ENCODE measurements at places on chromosomes 7 and 10.

DNA sequence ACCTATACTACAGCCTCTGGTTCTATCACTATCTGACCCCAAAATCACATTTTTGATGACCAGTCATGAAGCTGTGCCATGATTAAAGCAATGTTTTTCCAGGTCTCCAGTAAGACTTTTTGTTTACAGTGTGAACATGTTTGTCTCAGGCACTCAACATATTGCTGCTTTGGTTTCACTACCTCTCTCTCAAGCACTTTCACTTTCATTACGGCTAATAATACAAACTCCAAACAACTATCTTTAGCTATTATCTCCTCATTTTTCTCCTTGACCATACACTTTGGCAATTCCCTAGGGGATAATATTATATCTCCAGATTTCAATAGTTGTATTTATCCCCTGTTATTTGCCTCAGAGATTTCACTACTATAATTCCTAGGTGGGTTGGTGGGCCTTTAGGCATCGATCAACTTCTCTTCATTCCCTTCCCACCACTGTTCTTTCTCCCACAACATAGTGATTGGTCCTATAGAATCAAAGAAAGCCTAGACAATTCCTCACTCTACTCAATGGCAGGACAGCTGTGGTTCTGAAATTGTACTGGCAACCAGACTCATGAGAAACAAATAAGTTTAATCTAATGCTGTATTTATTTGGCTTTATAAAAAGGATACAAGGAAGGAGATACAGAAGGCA, 261.4 kb upstream of the ZWINT start:
- DNase-seq: no peak

GRCh38 chr7:47337531-47337930, 244.4 kb downstream of the TNS3 start:
- no peak for DNase-seq

DNA sequence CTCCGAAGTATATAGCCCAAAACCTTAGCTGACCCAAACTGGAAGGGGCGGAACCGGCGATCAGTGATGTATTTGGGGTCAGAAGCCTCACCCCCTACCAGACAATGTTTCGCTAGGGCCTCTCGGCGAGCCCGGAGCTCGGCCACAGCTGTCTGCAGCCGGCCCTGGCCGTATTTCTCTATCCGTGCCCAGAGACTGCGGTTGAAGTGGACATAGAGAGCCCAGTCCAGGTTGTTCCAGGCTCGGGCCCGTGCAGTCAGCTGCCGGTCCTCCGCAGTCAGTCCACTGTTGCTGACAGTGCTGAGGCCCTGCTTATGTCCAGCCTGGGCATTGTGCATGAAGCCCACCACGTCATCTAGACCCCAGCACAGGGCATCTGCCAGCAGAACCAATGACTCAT, 1.5 kb upstream of the TRAPPC14 start:
- DNase-seq: no peak

DNA sequence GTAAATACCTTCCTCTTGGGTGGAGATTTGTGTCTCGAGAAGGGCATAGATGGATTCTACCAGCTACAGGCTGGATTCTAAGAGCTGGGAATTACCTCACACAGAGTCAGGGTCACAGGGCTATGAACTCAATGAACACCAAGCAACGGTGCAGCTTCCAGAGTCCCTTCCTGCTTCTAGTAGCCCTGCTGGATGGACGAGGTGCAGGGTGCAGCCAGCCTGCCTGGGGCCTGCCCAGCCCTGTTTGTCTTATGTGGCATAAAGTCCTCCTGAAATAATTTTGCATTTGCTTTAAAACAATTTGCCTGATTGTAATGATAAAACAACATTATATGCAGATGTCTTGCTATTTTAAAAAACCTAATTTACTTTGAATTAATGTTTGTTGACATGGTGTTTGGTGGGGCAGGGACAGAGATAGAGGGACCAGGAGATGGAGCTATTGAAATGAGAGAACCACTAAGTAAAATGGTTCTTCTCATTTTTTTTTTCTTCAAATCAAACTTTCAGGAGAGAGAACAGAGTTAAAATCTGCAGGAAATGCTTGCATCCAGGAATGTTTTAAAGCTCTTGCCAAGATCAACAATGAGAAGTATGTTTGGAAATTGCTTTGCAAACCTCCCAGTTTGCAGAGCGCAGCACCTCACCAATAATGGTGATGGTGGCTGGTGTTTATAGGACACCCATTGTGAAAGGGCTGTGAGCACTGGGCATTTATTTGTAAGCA, 305.4 kb upstream of the PODXL start:
- DNase-seq: no peak

DNA sequence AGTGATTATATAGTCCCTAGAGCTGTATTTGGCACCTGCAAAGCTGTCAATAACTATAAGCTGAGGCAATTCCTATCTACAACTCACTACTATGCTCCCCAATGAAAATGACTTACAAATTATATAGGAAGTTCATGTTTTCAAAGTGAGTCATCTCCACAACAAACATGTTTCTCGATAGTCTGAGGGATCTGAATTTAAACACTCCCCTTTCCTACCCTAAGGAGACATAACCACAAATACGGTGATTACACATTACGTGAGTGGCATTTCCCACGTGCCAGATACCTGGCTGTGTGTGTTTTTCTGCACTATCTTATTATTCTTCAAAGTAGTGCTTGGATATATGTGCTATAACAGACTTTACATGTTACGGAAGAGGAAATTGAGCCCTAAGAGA, 122.5 kb upstream of the C1QL3 start:
- DNase-seq: no peak

DNA sequence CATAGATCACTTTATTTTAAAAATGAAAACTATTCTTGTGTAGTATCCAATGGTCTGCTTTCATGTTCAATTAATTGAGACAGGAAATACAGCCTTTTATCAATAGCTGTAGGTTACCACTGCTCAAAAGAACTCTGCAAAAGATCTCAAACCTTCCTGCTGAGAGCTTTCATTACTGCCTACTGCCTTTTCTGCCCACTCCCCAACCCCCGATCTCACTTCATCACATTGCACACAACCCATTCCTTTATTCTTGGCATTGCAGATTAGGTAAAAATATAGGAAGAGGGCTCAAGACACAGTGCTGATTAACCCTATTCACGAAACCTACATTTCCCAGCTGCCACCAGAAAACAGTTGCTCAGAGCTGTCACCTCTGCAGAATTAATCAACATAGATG, 171.4 kb downstream of the BTAF1 start:
- DNase-seq: no peak

- no peak for DNase-seq
Observed at GRCh38 chr10:45265996-45266395, 49.4 kb downstream of the OR13A1 start.

DNA sequence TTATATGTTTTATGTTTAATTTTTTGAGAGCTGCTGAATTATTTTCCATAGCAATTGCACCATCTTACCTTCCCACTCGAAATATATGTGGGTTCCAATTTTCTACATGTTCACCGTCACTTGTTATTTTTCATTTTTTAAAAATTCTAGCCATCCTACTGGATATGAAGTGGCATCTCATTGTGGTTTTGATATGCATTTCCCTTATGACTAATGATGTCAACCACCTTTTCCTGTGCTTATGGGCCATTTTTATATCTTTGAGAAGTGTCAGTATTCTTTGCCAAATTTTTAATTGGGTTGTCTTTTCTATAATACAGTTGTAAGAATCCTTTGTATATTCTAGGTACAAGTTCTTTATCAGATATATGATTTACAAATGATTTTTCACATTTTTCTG, 27.8 kb downstream of the NHLRC2 start:
- DNase-seq: no peak

- DNase-seq: no peak
Observed at GRCh38 chr7:132276976-132277725, 299.1 kb downstream of the PLXNA4 start.

- no peak for DNase-seq
Observed at GRCh38 chr10:11145495-11145855, 127.8 kb downstream of the CELF2 start.

GRCh38 chr10:117223693-117224430, 17.1 kb upstream of the SLC18A2 start:
- no peak for DNase-seq

GRCh38 chr7:10793995-10794775, 179.5 kb upstream of the PHF14 start:
- DNase-seq: no peak

DNA sequence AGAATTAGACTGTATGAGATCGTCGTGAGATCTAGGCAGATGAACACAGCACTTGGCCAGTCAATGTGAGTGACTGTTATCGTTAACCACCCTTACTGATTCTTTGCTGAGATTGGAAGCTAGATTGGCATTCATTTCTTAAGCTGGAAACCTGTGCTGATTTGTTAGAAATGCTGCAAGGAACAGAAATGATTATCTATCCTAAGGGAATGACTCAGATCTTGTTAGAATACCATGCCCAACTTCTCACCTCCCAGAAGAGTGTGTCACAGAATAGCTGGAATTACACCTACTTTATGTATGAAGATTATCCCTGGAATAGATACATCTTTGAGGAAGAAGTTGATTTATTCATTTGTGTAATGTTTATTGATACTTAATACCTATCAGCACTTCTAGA, 275.2 kb downstream of the AUTS2 start:
- DNase-seq: no peak

- DNase-seq: no peak
Observed at GRCh38 chr10:18463673-18464211, 187.6 kb downstream of the NSUN6 start.

- DNase-seq: no peak
Observed at GRCh38 chr7:98051118-98051744, 55.4 kb upstream of the LMTK2 start.

Measured in liver (tissue), 10 donors.